Thymus (tissue), 14 donors: ENCODE measurements at places on chromosomes 6 and 20. TPM values are rescaled to one million over a fixed set of nuclear protein-coding genes. Genes with fewer than 3 reads are reported as not detected.

The OLIG3 gene
- 0.09 TPM for polyA plus RNA-seq

The ZNF217 gene
- polyA plus RNA-seq, result 26.5 TPM

The NRSN1 gene
- 0.21 TPM for polyA plus RNA-seq

The RIPPLY2 gene
- polyA plus RNA-seq, result 0.23 TPM

The KATNA1 gene
- 23.3 TPM for polyA plus RNA-seq

The DNAH8 gene
- 0.11 TPM for polyA plus RNA-seq

The C6orf58 gene
- polyA plus RNA-seq, result 0.25 TPM

The CSNK2A1 gene
- 34.9 TPM for polyA plus RNA-seq

The APMAP gene
- polyA plus RNA-seq, result 53.4 TPM

The POM121L2 gene
- polyA plus RNA-seq, result not detected

The IPCEF1 gene
- 6.5 TPM for polyA plus RNA-seq

The BCAS1 gene
- 1.5 TPM for polyA plus RNA-seq
